ENCODE measurements at places on chromosomes 6 and 20.

DNA sequence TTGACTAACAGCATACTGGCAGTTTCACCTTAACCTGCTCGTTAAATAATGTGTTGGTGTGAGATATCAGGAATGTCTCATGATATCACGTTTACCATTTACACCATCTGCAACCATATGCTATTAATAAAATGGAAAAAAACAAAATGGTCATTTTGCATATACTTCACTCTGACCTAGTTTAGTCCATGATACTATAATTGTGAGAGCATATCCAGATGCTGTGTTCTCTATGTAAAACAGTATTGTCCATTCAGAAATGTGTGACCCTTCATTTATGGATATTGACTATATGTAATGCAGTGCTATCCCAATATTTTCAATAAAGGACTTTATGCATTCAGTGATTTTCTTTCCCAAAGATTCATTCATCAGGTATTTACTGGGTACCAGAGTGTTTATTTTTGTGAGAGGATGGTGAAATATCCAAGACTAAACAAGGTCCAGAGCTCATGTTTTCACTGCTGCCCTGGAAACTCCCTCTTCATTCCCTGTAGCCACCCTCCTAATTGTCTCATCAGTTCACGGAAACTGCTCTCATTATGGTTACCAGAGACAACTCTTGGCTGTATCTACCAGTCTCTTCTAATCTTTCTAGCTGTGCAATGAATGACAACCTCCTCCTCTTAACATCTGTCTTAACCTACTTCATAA, 25.7 kb upstream of the HINT3 start:
- no peak for DNase-seq

DNA sequence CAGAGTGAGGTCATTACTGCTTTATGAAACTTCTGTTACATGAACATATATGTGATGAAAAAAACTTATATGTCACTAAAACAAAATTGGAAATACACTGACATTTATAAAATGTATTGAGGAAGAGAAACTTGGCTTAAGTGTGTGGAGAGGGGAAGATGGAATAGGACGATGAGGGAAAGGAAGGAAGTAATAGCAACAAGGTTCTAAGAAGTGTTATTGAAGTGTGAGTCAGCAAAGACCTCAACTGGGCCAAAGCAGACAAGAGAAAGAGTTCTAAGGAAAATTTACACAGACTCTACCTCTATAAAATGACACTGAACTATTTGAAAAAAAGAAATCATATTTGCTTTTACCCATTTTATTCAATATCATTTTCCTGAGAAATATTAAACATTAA, 38.3 kb downstream of the SNX3 start:
- no peak for DNase-seq

DNA sequence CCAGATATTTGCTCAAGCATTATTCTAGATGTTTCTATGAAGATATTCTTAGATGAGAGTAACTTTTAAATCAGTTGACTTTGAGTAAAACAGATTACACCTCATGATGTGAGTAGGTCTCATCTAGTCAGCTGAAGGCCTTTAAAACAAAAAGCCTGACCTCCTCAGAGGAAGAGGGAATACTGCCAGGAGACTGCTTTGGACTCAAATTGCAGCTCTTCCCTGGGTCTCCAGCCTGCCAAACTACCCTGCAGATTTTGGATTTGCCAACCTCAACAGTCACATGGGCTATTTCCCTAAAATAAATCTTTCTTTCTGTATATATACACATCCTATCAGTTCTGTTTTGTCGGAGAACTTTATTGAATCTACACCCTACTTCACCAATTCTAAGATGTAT, 182.5 kb upstream of the TENT5A start:
- no peak for DNase-seq

DNA sequence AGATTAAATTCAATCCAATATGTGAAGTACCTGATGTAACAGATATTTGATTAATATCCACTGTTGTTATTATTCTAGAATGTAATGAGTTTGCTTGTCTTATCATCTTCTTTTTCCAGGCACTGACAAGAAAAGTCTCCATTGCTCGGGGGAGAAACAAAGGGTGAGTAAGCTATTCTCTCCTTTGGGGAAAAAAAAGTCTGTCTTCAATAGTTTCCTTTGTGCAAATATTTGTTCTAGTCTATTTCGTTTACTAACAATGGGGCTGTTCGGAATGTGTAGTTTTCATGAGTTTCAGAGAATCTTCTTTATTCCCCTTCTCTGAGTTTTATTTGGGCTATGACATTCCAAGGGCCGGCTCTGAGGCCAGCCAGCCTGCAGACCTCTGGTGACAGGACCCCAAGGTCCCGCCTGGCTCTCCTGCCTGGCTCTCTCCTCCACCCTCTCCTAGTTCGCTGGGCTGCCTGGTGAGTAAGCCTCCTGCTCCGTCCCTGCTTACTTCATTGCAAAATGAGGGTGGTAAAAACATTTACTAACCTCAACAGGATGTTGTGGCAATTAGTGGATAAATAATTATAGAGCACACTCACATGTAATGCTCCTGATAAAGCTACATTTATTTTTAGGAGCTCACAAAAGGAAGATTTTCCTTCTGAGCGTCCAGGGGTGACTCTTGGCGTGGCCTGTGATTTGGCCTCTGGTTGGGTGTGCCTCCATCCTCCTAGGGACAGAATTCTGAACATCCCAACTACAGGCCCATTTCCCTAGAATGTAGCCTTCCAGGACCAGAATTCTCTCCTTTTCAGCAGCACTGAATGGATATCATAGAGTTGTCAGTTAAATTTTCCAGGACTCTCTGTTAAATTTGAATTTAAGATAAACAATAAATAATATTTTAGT, 43.1 kb upstream of the SNX9 start:
- DNase-seq: no peak

- no peak for DNase-seq
These were observed 134.9 kb upstream of the TOP1 start for GRCh38 chr20:40893610-40894236.

DNA sequence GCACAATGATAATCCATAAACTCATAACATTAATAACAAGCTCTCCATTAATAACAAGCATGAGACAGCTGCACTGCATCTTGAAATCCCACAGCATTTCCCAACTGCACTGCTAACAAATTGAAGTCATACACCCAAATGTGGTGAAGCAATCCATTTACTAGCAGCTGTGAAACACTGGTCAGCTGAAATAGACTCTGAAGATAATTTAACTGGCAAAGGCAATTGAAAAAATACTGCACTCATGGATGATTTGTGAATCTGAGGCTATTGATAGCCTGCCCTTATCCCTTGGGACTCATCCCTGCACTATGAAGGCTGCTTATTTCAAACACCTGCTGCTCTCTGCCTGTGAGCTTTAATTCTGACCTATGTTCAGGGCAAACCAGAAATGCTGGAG, 49.1 kb upstream of the PLCB1 start:
- no peak for DNase-seq

DNA sequence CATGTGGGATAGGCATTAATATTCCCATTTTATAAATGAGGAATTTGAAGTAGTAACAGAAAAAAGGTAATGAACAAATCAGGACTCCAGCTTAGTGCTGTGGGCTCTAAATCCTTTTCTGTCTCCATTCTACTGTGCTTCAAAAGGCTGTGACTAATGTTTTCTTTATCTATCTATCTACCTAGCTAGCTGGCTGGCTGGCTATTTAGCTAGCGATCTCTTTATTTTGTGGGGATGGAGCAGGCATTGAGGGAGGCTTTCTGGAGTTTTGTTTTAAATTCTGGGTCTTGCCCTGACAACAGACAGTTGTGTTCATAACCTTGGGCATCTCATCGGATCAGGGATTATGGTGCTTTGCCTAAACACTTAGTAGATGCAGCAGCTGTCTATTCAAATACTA, 139.2 kb downstream of the SOX4 start:
- DNase-seq: no peak

DNA sequence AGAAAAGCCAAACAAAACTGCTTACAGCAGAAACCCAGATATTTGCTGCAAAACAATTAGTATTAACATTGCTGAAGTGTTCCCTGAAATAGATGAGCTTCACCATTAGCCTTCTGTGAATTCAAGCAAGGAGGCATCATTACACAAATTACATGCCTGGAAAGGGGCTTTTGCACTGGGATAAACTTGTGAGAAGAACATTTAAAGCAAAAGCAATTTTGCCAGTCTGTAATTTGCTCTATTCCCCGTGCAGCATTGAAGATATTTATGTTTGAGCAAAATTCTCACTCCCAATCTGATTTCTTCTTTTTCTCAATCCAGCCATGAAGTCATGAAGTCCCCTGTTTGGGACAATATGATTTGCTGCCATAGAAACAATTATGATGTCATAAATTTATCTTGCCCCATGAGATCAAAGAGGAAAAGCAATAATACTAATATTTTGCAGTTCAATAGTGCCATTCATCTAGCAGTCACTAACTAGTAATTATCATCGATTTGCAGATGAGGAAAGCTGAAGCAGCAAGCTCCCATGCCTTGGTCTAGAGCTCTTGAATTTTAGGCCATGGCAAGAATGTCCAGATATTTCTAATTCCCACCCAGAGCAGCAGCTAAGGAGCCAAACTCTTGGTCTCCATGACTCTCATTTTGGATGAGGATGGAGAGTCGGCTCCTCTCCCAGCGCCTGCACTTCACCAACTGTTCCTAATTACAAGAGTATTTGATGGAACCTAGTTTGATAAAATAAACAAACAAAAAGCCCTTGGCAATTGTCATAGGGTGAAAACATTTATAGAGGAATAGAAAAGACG, 49.5 kb upstream of the CCN6 start:
- no peak for DNase-seq

DNA sequence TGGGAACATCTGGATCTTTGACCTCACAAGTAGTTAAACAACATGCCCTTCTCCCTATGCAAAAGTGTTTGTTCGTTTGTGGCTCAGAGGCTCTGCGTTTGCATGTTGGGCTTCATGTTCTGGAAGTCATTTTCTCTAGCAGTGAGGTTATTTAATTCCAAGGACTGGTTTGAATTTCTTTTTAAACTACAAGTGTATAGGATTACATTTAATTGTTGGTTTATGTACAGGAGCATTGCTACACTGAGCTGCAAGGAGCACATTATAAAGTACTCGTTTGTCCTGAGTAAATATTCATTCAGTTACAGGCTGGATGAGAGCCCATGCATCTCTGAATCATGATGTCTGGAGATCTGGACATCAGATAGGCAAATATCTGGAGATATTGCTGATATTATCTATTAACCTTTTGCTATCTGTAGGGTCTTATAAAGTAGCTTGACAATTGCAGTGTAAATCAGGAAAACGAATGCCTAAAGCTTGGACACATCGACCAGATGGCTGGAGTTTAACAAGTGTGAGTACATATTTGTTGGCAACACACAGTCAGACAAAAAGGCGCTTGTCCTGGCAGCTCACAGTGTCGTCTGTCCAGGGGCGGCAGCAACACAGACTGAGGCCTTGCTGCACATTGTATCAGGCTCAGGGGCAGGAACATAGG, 84.6 kb downstream of the PDE7B start:
- no peak for DNase-seq

DNA sequence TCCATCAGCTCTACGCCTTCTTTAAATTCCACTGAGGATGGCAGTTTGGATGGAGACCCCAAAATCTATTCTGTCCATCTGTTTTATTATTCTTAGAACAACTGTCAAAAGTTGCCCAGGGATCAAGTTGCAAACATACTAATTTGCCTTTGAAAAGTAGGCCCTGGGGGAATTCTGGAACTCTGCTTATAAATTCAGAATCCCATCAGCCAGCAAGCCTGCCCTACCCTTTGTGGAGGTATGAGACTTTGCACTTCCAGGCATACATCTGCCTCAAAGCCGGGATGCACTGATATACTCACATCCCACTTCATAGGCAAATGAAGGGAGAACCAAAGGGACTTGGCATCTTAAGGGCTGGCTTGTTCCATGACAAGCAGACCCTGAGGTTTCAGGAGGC, 93.6 kb downstream of the INSM1 start:
- no peak for DNase-seq

DNA sequence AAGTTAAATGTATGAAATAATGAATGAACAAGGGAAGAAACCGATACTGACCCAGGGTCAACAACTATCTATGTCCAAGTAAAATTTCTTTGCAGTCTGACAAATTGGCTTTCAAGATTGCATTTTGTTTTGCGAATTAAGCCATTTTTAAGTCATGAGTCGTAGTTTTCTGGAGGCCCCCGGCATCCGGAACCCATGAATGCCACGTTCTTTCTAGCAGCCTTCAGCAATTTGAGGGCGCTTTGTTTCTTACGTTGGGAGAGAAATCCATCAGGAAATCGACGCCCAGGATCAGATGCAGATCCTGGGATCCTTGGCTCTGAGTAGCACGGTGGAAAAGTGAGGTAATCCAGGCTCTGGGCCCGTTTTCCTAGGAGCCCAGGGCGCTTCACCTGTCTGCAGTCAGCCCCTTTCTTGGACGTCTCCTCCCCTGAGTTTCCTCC, 309 bp upstream of the ABRACL start:
- DNase-seq: no peak

GRCh38 chr20:12936524-12936923, 72.2 kb upstream of the SPTLC3 start:
- no peak for DNase-seq

DNA sequence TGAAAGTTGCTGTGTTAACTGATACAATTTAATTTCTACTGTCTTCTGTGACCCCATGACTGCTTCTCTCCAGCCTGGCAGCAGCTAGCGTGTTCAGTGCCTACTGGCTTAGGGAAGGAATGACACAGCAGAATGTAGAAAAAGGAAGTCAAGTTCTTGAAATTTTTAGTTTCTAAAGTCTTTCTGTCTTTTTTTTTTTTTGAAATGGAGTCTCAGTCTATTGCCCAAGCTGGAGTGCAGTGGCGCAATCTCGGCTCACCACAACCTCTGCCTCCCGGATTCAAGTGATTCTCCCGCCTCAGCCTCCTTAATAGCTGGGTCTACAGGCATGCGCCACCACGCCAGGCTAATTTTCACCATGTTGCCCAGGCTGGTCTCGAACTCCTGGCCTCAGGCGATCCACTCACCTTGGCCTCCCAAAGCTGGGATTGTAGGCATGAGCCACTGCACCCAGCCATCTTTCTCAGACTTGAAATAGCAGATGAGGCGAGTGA, 39.3 kb downstream of the PCNA start:
- no peak for DNase-seq

DNA sequence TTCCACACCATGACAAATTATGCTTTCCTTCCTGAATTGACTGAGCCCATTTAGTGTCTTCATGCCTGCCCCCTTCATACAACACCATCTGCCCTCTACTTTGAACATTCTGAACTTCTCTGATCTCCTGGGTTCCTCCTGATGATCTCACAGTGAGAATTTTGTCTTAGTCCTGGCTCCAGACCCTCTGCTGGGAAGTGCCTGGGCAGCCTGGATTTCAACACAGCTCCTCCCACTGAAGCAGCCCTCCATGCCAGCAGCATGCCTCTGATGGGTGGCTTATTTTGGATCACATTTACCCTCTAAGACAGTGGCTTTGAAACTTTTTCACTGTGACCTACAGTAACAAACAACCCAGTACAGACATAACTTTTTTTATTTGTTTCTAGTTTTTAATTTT, 41.5 kb downstream of the DSE start:
- no peak for DNase-seq
